ENCODE measurements at places on chromosomes 12 and 14.

DNA sequence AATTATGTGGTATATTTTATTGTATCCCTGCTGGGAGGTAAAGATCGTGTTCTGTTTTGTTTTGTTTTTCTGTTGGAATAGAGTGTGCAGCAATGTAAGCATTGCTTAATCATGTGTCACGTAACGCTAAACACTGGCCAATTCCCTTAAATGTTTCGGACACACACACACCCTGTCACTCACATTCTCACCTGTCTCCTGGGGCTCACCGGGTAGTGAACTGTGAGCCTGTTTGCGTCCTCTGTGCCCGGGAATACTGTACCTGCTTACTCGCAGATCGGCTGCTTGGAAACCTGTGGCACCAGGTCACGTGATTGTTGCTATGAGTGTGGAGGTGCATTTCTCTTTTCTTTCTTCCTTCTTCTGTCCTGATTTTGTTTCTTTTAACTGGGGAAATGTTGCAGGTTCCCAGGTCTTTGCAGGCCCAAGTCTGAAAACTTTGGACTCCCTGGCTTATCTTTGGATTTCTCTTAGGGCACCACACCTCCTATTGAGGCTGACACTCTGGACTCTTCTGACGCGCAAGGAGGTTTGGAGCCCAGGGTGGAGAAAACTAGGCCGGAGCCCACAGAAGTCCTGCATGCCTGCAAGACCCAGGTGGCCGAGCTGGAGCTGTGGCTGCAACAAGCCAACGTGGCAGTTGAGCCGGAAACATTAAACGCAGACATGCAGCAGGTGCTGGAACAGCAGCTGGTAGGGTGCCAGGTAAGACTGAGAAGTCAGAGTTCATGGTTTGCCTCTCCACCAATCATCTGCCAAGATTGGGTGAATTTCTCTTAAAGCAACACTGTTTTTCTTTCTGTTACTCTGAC, 181.1 kb downstream of the ESR2 start:
- DNase-seq: no peak

- no peak for DNase-seq
Measured at GRCh38 chr14:74667758-74668157, 45.1 kb downstream of the AREL1 start.

DNA sequence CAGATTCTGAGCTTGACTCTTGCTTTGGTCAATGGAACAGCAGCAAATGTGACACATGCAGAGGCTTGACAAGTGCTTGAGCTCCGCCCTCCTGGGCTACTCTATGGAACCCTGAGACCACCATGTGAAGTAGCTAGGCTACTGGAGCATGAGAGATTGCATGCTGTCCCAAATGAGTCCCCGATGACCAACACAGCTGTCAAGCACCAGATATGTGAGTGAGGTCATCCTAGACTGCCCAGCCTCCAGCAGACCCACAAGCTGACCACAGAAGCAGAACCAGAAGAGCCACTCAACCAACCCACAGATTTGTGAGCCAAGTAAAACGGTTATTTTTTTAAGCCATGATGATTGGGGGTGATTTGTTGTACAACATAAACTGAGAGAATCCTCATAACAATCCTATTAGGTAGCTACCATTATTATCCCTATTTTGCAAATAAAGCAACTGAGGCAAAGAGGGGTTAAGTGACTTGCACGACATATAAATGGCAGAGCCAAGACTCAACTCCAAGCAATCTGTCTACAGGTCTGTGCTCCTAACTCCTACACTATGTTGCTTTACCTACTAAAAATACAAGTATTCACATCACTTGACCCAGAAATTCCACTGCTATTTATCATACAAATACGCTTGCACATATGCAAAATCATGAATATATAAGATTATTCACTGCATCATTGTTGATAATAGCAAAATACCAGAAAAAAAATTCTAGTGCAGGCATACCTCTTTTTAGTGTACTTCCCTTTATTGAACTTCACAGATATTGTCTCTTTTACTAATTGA, 136.2 kb downstream of the NDUFA12 start:
- no peak for DNase-seq

DNA sequence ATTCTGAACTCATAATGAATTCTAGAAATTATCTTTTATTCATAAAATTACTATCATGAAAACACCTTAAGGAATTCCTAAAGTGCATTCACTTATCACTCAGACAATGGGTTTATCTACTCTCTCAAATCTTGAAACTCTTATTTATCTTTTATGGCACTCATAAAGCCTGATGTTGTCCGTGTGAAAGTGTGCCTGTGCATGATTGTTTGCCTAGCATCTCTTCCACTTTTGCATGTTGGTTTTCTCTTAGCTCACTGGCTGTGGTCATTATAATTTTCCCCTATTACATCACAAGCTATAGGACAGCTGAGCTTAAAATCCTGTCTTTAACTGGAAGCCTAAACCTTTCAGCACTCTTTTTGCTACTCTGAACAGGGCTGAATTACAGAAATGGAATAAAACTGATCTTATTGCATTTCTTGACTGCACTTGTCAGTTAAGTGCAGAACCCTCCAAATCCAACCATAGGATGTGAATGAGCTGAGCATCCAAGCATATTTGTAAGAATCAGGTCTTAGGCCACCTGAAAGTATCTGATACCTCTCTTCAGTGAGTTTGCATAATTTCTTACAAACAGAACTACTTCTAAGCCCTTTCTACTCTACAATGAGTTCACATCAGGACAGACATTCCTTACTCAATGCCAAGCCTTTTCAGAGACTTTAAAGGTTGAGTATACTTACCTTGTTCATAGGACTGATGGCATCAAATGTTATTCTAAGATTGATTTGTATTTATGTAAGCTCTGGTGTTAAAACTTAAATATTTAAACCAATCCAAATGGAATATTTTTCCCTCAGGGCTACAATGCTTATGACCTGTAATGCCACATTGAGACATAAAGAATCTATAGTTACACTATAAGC, 221.2 kb upstream of the KITLG start:
- no peak for DNase-seq

GRCh38 chr12:59636945-59637691, 41.3 kb downstream of the SLC16A7 start:
- no peak for DNase-seq

GRCh38 chr12:112091563-112091962, 17.0 kb downstream of the NAA25 start:
- DNase-seq: no peak

DNA sequence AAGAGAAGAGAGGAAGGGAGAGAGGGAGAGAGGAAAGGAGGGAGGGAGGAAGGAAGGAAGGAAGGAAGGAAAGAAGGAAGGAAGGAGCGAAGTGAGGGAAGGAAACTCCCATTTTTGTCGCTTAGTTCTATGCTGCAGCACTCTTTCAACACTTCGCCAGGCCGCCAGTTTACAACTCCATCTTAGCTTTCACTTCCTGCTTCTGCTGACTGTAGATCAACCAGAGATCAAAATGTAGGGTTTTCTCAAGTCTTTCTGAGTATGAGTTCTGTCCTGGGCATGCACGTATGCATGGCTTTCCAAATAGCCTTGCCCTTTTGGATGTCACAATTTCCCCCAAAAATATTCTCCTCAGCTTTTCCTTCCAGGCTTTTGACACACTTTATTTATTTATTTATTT, 723.4 kb downstream of the TRHDE start:
- DNase-seq: no peak

DNA sequence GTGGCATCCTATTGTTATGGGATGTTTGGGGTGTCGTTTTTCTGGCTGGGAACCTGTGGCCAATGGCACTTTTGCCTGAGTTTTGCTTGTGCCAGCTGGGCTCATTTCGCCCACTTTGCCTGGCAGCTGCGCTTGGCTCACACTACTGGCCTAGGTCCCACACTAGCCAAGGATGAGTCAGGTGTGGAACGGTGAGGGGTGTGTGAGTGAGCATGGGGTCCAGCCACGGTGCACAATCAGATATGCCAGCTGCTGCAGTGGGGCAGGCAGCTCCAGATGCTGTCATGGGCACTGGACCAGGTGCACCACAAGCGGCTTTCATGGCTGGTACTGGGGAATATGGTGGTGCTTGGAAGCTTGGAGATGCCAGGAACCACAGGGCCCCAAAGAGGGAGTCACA, 21.5 kb downstream of the TRHDE start:
- no peak for DNase-seq

GRCh38 chr12:67981287-67982162, 7.7 kb upstream of the IFNG-AS1 start:
- DNase-seq: no peak

DNA sequence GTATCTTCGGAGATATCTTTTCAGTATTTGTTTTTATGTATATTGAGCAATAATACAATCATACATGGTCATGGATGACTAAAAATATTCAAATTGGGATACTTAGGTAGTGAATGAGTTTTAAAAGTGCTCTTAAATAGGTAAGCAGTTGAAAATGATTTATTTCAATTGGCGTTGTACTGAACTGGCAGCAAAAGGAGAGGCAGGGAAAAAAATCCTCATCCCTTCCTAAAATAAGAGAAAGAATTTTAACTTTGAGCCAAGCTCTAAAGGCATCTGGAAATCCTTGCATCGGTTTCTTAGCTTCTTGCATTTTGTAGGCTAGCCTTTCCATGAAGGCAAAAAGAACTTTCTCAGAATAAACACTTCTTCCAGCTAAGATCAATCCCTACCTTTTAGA, 125.2 kb downstream of the MGST1 start:
- no peak for DNase-seq

GRCh38 chr12:25320123-25321006, 69.6 kb upstream of the KRAS start:
- no peak for DNase-seq

- DNase-seq: no peak
Measured at GRCh38 chr14:62409626-62410300, 635.5 kb downstream of the KCNH5 start.

DNA sequence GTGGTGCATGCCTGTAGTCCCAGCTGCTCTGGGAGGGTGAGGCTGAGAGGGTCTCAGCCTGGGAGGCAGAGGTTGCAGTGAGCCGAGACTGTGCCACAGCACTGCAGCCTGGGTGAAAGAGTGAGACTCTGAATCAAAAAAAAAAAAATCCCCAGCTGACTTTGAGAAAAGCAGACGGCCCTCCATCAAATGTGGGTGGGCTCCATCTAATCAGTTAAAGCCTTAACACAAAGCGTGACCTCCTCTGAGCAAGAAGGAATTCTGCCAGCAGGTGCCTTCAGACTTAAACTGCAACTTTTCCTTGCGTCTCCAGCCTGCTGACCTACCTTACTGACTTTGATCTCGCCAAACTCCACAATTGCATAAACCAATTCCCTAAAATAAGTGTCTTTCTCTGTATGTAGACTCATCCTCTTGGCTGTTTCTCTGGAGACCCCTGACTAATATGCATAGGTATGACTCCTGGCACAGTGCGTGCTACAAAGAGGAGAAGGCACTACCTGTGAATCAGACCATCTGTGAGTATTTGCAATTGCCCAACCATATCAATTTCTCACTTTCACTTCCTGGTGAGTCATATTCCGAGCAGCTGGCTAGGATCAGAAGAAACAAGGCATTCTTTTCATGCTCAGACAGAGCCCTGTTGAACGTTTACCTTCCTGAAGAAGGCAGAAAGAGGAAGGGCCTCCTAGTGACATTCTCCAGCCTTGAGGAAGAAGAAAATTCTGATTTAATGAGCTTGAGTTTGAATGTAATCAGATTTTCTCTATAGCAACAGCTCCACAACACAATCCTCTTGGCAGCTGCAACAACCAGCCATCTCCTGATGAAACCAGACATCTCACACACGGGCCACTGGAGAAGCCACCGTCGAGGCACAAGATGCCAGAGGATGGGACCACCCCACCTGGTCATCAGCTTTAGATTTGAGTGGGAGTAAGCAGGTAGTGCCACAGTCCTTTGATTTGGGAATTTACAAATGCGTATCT, 54.3 kb downstream of the CLMN start:
- DNase-seq: peak; percentile 47

- DNase-seq: no peak
Measured at GRCh38 chr12:68910128-68910527, 22.8 kb downstream of the CPM start.

GRCh38 chr14:59283361-59283760, 94.9 kb downstream of the DAAM1 start:
- no peak for DNase-seq

Data from NCI-H1048 (cell line).